ENCODE measurements at places on chromosomes 5 and 9.

GRCh38 chr5:170368586-170368985 lies 20.6 kb downstream of the KCNMB1 start:
- no peak for DNase-seq

GRCh38 chr9:126836216-126836615 lies 24.2 kb upstream of the ZBTB34 start:
- DNase-seq, result no peak

GRCh38 chr5:139588962-139589361 lies 27.8 kb downstream of the UBE2D2 start:
- no peak for DNase-seq

DNA sequence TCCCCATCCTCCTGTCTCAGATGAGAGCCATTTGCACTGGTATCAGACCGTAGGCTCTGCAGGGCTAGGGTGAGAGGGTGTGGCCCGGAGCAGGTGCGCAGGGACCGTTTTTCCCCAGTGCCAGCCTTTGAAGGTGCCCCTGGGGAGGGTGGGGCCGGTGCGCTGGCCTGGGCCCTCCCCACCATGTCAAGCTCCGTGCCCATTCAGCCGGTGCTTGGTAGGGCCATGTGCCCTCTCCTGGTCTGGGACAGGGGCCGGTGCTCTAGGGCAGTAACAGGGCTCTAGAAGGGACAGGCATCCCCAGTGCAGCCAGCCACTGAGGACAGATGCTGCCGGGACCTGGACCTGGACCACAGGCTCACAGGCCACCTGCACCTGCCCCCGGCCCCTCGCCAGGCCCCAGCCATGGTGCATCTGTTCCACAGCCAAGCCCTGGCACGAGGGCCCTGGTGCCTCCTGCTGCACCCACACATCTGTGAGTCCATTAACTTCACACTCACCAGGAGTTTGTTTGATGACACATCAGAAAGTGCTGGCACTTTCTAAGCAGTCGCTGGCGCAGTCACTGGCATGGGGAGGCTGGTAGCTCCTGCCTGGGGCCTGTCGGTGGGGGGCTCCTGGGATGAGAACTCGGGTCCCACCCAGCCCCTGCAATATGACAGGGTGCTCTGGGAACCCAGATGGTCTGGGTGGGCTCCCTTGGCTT lies 5.0 kb upstream of the QRFP start:
- DNase-seq, result no peak

DNA sequence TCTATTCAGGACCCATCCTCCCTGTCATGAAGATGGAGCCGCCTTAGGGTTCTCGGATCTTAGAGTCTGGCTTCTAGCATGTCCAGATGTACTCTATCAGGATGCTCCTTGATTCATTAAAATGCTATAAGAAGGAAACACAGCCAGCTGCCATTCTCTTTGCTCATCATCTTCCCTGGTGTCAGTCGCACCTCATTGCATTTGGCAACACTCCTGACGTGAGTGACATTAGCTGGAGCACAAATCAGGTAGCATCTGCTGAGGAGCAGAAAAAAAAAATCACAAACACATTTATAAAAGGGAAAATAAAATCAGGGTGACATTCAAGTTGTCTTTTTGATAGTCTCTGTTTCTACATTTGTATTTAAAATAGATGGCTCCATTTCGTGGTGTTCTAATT lies 226.1 kb upstream of the NMUR2 start:
- DNase-seq, result no peak

DNA sequence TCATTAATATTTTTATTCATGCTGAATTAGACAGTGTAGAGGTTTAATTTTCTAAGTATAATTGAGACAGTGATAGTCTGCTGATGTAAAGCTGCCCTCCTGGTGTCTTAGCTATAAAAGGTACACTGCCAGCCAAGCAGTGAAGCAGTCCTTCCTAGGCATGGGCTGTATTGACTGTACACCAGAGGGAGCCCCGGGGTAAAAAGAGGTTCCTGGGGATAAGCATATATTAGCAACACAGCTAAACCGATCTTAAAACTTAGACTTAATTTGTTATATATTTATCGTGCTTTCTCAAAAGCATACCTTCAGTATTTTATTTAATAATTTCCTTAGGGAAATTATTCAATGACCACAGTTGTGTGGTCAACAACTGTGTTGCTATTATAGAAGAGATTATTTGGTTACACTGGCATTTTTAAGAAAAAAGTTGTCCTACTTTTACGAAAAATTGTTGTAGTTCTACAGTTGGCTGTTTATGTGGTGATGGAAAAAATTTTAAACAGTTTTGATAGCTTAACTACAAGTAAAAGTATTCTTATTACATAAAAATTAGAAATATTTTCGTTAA lies 68.8 kb downstream of the ELL2 start:
- DNase-seq, result peak; percentile 53

- no peak for DNase-seq
Measured at GRCh38 chr5:158643840-158644239, 455.9 kb downstream of the EBF1 start.

DNA sequence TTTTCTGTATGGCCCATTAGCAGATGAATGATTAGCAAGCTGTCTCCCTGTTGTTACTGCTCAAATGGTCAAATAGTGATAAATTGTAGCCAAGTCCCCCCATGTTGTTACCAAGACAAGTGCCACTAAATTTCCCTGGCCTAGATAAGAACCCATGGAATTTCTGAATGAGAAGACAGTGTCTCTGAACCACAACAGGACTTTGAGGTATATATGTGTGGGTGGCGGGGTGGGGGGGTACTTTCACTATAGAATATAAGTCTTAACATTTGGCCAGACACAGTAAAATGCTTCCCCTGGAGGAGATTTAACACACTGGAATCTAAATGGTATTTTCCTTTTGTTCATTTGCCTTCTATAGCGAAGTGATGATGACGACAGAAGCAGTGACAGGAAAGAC lies 28.7 kb downstream of the XPA start:
- peak; percentile 11 for DNase-seq

GRCh38 chr9:135410831-135411473 lies 68.6 kb upstream of the PPP1R26 start:
- no peak for DNase-seq
